Activated CD4-positive, alpha-beta T cell treated with anti-CD3 and anti-CD28 coated beads for 1 hour (primary cell): ENCODE measurements at places on chromosomes 6 and 20.

DNA sequence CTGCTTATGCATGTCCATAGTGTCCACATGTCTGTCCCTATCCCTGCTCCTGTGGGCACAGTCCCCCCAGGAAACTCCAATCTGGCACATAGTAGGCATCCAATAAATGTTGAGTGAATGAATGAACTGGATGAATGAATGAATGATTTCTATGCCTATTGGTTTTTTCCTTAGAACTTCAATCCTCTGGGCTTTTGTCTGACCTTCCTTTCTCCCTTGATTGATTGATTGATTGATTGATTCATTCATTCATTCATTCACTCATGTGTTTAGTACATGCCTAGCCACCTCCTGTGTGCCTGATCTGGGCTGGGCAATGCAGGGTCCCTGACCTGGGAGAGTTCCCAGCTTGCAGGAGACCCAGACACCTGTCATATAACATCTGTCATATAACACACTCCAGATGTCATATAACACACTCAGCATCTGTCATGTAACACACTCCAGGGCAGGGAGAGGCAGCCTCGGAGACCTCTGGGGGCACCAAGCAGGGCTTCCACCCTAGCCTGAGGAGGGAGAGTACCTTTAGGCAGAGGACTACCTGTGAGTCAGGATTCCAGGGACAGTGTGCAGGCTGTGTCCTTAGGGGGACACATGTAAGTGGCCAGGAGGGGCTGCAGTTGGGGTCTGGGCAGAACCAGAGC is 17.9 kb downstream of the VSTM2L start:
- no peak for DNase-seq

DNA sequence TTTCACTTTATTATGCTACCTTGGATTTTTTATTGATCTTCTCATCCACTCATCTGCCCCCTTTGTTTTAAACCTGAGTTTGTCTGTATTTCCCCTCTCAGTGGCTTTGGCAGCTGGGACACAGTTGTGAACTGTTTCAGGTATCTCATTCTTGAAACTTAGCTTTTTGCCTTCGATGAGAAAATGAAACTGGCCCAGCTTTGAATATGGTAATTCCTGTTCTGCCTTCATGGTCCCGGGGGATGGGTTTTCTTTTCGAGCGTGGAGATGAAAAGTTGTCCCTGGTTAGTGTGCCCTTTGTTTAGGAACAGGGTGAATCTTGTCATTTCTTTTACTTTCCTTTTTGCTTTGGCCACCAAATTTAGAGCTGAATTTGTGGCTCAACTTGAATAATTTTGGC is 25.6 kb downstream of the DHX35 start:
- DNase-seq, result no peak

DNA sequence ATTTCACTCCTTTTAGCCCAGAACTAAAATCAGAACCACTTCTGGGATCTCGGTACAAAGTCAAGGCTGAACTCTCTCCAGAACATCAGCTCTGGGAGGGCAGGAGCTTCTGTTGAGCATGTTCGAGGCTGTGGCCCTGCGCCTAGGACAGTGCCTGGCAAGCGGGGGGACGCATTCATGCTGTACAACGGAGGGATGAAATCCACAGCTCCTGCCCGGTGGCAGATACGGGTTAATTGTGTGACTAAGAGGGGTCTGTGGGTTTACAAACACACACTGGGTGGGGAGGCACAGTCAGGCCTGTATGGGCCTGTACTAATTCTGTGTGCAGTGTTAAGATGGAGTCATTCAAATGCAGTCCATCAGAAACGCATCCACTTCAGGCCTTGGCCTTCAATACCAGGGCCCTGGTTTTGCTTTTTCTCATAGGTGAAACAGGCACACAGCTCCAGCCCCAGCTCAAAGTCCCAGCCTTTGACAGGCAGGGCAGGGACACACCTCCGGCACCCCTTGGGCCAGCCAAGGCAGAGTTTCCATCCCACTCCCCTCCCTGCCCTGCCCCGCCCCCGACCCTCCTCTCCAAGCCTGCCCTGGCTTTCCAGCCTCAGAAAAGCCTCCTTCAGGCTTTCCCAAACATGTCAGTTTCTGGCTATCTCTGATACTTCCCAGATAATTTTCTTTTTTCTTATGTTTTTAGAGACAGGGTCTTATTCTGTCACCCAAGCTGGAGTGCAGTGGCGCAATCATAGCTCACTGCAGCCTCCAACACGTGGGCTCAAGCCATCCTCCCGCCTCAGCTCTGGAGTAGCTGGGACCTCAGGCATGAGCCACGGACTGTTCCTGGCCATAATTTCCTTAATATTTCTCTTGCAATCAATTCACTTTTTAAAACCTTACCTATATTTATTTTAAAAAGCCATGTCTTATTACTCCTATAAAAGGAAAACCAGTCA is 109.8 kb downstream of the SULF2 start:
- no peak for DNase-seq

- DNase-seq, result no peak
These were observed 636.8 kb downstream of the PRKN start for GRCh38 chr6:162090734-162091133.

DNA sequence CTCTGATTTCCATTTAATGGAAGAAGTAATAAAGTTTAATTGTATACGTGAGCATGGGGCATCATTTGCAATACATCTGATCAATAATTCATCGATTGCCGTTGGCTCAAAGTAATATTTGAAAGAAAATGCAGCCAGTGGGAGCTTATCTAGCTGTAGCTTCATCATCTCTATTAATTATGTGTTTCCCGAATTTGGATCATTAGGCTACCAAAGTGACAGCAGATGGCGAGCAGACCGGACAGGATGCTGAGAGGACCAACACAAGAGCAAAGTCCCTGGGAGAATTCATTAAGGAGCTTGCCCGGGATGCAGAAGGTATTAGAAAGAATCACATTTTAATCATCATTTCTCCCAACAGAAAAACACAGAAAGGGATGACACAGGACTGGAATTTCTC is 327.1 kb downstream of the ARHGAP18 start:
- no peak for DNase-seq

DNA sequence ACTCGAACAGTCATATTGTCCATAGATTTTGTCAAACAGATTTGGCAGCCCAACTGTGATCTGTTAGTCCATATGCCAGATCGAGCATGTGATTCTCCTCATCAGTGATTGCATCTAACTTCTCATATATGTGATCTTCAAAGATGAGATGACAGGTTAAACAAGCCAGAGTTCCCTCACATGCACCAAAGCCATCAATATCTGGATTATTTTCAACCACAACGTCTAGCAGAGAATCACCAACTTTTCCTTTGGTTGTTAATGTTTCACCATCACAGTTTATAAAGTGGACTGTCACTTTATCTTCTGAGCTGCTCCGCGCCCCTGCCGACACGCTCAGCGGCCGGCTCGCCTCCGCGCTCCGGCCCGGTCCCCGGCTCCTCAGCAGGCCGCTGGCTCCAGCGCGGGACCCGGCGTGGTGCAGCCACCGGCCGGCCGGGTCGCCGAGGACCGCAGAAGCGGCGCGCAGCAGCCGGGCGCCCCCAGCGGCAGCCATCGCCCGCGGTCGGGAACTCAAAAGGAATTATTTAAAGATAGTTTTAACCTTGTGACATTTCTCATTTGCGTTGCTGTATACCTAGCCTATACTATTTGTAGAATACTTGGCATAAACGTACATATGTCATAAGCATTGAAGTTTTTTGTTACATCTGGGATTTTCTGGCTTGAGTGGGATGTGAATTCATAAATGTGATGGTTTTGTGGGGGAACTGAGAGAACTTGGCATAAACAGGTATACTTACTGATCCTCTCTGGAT is 40.1 kb upstream of the DYNLRB1 start:
- no peak for DNase-seq

DNA sequence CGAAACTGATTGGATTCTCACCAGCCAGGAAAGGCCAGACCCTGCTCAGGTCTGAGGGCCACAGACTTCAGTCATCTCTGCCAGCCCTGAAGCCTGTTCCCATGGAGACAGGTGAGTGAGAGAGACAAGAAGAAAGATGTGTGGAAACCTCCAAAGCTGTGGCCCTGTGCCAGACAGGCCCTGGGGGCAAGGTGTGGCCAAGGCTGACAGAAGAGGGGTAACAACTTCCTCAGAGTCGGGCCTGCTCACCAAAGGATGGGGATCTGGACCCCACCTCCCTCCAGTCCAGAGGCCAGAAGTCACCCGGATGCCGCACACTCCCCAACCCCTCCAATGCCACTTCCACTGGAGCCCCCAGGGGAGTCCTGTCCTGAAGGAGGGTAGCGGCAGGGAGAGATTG is 73.6 kb downstream of the MDGA1 start:
- DNase-seq, result no peak

DNA sequence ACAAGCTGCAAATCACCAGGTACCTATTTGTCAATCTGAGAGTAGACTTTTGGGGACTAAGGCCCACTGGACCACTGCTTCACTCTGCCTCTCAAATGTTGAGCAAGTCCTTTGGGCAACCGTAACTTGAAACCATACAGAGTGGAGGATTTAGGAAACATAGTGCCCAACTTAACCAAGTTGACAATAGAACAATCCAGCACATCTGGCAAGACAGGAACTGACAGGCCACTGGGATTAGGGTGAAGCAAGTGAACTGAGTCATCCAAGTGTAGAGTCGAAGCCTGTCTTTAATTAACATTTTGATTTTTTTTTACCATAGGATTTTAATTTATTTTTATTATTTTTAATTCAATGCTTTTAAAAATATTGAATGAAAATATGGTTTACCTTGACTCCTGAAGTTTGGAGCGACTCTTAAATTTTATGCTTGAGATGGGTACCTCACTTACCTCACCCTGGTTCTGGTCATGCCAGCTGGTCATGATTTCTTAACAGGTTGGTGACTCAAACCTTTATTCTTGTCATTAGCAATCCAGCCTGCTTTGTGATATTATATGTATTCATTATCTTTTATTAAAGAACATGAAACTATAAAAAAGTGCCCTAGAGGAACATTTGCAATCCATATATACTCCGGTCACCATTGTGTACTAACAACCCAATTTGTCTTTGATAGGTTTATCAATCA is 312.1 kb upstream of the DEFB112 start:
- no peak for DNase-seq

- DNase-seq, result no peak
These were observed 68.5 kb upstream of the SRSF6 start for GRCh38 chr20:43389211-43389610.

DNA sequence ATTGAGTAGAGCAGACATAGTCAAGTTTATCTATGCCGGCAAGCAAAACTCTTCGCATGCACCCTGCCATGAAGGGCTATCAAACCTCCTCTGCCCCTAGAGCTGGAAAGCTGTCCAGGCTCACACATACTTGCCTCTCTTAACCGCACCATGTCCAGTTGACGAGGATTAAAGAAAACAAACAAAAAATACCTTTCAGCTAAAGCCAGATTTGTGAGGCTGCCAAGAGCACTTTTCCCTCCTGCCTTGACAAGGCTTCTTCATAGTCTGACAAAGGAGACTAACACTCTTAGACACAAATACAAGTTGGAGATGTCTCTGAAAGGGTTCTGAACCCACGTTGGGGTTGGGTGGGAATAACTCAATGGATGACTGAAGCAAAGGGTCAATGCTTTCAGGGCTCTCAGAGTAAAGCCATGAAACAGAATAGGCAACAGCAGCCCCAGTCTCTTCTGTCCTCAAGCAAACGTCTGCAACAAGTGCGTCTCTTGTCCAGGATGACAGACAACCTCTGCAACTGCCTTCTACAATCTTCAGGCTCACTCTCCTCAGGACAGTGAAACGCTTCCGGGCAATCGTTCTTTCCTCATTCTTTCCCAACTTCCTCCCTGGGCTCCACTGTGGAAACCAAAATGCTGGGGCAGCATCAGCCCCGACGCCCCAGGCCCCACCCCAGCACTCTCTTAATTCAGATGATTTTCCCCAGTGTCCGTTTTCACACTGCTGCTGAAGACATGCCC is 57.8 kb downstream of the AGPAT4 start:
- no peak for DNase-seq

DNA sequence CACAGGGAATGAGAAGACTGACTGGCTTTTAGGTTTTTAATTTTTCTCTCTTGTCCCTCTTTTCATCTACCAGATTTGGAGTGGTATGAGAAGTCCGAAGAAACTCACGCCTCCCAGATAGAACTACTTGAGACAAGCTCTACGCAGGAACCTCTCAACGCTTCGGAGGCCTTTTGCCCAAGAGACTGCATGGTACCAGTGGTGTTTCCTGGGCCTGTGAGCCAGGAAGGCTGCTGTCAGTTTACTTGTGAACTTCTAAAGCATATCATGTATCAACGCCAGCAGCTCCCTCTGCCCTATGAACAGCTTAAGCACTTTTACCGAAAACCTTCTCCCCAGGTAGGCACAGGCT is 644 bp downstream of the MAD2L1BP start:
- DNase-seq, result no peak

GRCh38 chr20:47818996-47819609 is 33.8 kb upstream of the SULF2 start:
- DNase-seq, result no peak

DNA sequence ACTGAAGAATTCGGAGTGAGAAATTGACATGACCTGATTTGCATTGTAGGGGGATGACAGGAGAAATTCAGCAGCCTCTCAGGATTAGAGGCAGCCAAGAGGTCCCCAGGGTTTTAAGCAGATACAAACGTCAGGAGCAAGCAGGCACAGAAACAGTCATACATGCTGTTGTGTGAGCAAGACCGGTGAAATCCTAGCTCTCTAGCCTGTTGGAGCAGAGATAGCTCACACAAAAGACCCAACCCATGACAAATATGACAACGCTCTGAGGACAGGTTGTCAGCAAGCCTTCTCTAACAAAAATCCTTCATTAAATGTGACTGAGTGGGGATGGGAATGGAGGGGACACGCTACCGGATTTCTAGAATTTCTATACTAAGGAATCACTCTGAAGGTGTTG is 23.0 kb upstream of the AKAP12 start:
- DNase-seq, result no peak

- DNase-seq, result peak; percentile 15
These were observed 58.4 kb downstream of the PDE7B start for GRCh38 chr6:135909737-135910387.

GRCh38 chr6:16689788-16690607 is 71.3 kb downstream of the ATXN1 start:
- DNase-seq, result no peak

DNA sequence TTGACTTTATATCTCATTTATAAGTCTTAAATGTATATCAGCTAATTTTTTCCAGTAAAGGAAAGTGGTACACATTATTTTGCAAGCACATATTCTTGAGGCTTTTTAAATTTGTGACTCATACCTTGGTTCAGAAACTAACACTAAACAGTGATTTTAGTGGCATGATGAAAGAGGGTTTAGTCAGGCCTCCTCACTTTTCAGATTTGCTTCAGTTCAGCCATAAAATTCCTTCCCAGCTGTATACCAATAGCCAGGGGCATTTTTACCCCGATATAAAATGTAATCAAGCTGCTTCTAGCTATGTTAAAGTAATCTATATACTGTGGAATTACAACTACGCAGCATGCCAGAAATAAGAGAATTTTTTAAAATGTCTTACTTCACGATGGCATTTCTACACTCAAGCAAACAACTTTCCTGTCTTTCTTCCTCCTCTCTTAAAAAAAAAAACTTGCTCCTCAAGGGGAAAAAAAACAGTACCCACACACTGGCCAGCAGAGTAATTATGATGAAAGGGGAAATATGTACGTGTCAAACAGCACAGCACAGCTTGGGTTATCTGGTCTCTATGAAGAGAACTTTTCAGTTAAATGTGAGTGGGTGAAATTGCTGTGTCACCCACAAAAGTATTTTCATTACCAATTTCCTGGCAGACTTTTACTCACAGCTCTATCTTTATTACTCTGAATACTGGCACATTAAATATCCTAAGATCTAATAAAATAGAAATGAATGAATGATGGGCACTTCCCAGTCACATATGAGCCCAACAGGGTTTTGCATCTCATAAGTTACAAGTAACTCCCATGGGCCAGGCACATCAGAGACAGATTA is 244.8 kb upstream of the TENT5A start:
- no peak for DNase-seq

GRCh38 chr6:48957781-48958180 is 505.3 kb downstream of the MMUT start:
- no peak for DNase-seq
